ENCODE measurements at places on chromosomes 7 and 10.
A peak's percentile ranks its signal among the peaks of the same experiment; 100 is the strongest.

- peak; percentile 30 for DNase-seq
Observed at GRCh38 chr10:114767101-114767985, 54.2 kb upstream of the FHIP2A start.

DNA sequence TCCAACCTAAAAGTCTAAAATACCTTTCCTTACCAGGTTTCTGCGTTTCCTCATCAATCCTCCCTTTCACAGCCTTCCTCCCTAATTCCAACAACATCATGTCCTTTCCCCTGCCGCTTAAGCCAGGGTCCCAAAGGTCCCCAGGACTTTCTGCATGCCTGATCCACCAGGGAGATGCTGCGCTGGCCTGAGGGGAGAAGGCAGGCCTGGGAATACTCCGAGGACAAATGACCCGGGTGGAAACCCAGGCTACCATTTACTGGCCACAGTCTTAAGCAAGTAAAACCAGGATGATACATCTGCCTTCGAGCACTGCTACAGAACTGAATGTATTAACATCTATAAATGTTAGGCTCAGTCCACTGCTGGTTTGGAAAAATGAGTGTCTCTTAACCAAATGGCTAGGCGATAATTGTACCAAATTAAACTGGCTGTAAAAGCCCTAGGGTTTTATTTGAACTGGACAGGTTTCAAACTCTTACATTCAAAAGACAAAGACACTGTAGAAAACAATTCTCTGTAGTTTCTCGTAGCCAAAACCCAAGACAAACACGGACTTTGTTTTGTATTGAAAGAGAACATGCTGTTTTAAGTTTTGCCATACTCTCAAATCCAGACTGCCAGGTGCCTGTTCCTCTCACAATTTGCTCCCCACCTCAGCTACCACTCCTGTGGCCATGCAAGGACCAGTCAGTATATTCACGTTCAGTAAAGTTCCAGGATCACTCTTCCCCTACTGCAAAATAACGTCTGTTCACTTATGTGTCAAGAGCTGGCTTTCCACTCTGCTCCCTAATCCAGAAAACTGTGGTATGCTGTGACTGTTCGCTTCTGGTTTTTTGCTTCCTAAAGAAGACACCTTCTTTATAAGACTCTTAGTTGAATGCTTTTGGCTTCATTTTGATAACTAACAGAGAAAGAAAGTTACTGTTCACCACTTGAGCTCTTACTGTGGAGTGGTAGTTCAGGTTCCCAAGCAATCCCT is 145.7 kb downstream of the RNF216 start:
- DNase-seq, result no peak

- peak; percentile 25 for DNase-seq
Observed at GRCh38 chr10:66931340-66931948, 5.6 kb downstream of the LRRTM3 start.

DNA sequence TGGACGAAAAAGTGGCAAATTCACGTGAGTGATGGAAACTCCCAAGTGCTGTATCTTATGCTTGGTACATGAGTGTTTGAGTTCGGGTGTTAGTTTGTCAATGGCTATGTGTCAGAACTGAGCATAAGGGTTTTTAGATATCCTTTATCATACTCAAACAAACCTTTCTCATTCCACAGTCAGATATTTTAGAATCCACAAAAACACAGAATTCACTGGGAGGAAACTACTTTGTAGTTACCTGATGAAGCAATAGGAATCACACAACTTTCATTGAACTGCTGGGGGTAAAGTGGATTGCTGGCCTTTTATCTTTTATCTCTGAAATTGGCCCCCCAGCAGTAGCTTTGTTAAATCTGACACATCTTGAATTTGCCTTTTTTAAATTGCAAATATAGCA is 64.0 kb downstream of the DKK1 start:
- DNase-seq, result no peak

- DNase-seq, result no peak
Observed at GRCh38 chr7:32462977-32463376, 27.2 kb downstream of the LSM5 start.

DNA sequence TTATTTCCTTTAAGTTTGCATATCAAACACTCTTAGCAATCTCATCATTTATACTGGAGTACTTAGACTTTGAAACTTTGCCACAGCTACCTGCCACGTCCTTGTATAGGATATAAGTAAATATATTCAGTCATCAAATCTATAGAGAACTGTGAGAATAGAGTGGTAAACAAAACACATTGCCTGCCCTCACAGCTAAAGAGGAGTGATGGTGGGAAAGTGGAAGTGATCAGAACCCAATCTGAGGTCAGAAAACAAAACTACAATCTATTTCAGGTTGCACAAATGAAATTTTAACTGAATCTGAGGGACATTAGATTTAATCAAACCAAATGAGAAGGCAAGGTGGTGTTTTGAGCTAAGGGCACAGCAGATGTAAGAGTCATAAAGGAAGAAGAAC is 74.8 kb downstream of the ZEB1 start:
- DNase-seq, result peak; percentile 10

- DNase-seq, result no peak
Observed at GRCh38 chr7:112882991-112883390, 92.8 kb upstream of the TMEM168 start.

DNA sequence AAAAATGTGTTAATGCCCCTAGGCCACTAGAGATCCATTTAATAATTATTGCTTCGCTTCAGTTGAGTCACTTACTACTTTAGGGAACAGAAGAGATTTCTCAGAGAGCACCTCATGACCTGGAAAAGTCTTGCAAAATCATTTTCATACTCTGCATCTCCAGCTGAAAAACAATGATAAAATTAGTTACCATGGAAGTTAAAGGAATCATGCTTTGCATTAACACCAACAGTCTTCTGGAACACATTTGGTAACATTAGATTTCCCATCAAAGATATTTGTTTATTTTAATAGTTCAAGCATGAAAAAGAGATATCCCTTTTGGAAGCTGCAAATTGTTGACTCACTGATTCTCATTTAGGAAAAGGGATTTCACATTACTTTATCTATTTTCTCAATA is 1.8 kb upstream of the STEAP2 start:
- DNase-seq, result no peak

- peak; percentile 79 for DNase-seq
Observed at GRCh38 chr7:6725003-6725402, 18.3 kb upstream of the ZNF12 start.

GRCh38 chr7:89246196-89246595 is 450.7 kb upstream of the TEX47 start:
- no peak for DNase-seq

GRCh38 chr10:59793919-59794318 is 40.7 kb upstream of the MRLN start:
- DNase-seq, result no peak

GRCh38 chr10:17784688-17785087 is 24.5 kb upstream of the MRC1 start:
- DNase-seq, result no peak

GRCh38 chr7:135389971-135390370 is 119.9 kb downstream of the CNOT4 start:
- no peak for DNase-seq

- DNase-seq, result no peak
Observed at GRCh38 chr10:131116991-131117375, 194.5 kb downstream of the TCERG1L start.

GRCh38 chr7:70553364-70553763 is 578.6 kb upstream of the GALNT17 start:
- DNase-seq, result no peak

DNA sequence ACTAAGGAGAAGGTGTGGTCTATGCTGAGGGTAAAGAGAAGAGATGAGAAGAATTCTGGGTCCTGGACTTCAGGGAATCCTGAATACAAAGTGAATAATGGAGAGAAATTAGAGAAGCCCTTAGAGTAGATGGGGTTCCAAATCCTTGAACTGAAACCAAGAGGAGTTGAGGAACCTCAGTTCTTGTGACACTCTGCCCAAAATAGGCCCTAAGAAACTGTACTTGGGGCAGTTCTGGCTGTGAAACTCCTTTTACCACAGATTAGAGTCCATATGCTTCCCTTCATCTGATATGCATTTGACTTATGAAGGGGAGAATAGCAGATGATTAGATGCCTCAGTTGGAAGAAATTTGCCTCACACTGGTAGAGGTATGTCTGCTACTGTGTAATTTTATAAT is 19.0 kb downstream of the TES start:
- no peak for DNase-seq

GRCh38 chr10:76543655-76544054 is 1094.0 kb downstream of the KCNMA1 start:
- no peak for DNase-seq

DNA sequence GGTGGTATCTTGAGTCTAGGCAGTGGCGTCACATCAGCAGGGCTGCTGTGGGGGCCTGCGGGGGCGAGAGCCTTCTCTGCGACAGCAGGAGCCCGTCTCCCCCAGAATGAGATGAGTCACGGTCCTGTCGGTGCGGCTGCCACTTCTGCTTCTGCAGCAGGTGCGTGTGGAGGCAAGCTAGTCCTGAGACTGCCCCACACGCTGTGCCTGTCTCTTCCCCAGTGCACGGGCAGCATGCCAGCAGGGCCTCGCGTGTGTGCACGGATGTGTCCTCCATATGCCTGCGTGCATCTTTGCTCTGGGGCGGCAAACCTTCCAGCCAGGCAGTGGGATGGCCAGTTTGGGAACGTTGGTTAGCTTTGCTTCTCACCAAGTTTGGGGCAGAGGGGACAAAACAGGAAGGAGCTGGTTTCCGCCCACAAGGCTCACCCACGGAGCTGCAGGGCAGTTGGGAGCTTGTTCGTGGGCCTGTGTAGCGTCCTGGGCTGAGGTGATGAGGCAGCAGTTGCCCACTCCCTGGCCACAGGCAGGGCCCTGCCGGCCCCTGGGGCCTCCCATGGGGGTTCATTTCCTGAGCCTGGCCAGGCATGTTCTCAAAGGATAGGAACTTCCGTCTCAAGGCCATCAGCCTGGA is 60.8 kb upstream of the PPIF start:
- peak; percentile 94 for DNase-seq

GRCh38 chr10:79022565-79023230 is 46.1 kb upstream of the ZMIZ1 start:
- DNase-seq, result no peak

- no peak for DNase-seq
Observed at GRCh38 chr7:127620406-127621233, 2.7 kb upstream of the PAX4 start.

GRCh38 chr7:20450536-20450935 is 119.8 kb downstream of the ITGB8 start:
- DNase-seq, result no peak

- DNase-seq, result no peak
Observed at GRCh38 chr7:12862146-12862545, 174.7 kb downstream of the ARL4A start.

GRCh38 chr10:11603741-11604140 is 7.7 kb downstream of the USP6NL start:
- DNase-seq, result no peak

- no peak for DNase-seq
Observed at GRCh38 chr7:157801113-157801512, 464.3 kb downstream of the DNAJB6 start.

GRCh38 chr7:73342645-73343044 is 14.7 kb downstream of the FKBP6 start:
- DNase-seq, result no peak

GRCh38 chr10:76892766-76893479 is 744.7 kb downstream of the KCNMA1 start:
- no peak for DNase-seq

- DNase-seq, result no peak
Observed at GRCh38 chr10:7622969-7623368, 43.8 kb downstream of the ITIH5 start.

- peak; percentile 93 for DNase-seq
Observed at GRCh38 chr7:155003092-155003375, at the start of gene PAXIP1. Gene PAXIP1, minus strand, starts transcription at chr7:155003124. Its CDS starts 195 bp downstream, at chr7:155002929.

DNA sequence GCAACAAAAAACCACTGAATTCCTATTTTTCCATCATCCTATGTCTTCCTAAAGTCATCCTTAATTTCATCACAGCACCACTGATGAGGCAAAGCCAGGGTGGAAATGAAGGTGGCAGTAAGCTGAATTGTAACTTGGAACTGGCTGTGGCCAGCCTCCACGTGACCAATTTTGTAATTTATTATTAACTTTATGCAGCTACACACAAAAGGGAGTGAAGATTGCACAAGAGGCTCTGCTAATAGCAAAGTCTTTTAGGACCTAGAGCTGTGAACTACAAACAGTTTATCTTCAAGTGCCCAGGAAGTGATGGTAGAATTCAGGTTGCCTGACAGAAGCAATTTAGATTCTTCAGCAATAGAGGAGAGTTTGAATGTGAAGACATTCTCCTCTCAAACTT is 176.4 kb downstream of the CCDC71L start:
- DNase-seq, result no peak

DNA sequence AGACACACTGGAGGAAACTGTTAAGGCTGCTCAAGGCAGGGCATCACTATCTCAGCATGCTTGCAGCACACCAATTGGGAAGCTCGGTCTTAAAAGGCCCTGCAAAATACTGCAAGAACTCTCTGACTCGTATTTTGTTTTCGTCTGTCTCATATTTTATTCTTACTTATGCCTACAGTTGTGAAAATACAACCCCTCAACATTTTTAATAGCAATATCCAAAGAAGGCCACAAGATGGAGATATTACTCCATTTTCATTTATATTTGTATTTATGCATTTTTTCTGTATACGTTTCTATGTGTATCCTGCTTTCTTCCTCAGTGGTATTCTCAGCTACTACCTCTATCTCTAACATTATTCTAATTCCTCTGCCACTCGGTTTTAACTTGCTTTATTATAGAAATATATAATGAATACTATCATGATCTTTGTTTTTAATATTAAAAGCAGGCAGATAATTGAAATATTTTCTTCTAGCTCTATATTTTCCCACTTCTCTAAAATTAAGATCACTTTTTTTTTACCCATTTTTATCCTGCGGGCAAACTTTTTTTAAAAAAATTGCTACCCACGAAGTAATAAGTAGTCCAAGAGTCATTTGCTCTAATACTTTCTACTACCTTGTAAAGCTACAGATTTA is 10.0 kb downstream of the DNAJC1 start:
- DNase-seq, result peak; percentile 15

DNA sequence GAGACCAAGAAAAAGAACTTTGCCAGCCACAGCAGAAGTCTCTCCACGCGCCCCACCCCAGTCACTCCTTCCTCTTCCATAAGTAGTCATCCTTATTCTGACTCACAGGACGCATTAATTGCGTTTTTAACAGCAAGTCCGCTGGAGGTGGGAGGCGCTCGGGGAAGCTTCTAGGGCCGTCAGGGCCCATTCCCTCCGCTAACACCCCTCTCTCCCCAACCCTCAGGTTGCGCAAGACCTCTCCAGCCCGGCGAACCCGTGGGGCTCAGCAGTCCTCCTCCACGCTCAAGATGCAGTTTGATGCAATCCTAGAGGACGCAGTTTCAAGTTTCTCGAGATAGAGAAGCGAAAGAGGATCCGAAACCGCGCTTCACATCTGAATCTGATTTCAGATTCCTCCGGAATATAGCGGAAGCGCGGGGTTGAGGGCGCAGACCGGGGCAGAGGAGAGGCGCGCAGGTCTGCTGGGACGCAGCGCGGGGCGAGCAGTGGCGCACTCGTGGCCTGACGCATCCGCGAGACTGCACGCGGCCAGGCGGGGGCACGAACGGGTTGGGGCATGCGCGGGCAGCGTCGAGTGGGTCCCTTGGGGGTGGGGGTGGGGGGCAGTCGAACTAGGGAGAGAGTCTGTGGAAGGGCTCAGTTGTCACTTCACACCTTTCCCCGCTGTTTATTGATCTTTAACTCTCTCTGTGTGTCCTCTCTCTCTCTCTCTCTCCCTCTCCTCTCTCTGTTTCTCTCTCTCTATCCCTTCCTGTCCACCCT is 37.8 kb upstream of the PSAP start:
- peak; percentile 89 for DNase-seq

Measured in GM20000 (cell line).